ENCODE measurements at places on chromosomes 6 and 20. TPM values are rescaled to one million over a fixed set of nuclear protein-coding genes. Genes with fewer than 3 reads are reported as not detected.

The CRISP3 gene
- not detected for total RNA-seq

The SAMD3 gene
- not detected for total RNA-seq

The SLC22A3 gene
- total RNA-seq: not detected

The HLA-DRB5 gene
- total RNA-seq: not detected

The PRND gene
- not detected for total RNA-seq

The MCHR2 gene
- not detected for total RNA-seq

The XKR7 gene
- total RNA-seq: 6.2 TPM

The PSORS1C1 gene
- 2.9 TPM for total RNA-seq

The DACT2 gene
- total RNA-seq: 3.3 TPM

The PLA2G7 gene
- 0.41 TPM for total RNA-seq

The TNFRSF6B gene
- total RNA-seq: not detected

The ORC3 gene
- 36.9 TPM for total RNA-seq

The SMPDL3A gene
- 1.8 TPM for total RNA-seq

The MUC21 gene
- total RNA-seq: not detected

The LAMA4 gene
- total RNA-seq: 11.9 TPM

The RIOK1 gene
- 30.0 TPM for total RNA-seq

The AMD1 gene
- 81.7 TPM for total RNA-seq

The DNMT3B gene
- 3.5 TPM for total RNA-seq

The HLA-DQA1 gene
- total RNA-seq: 0.39 TPM

The COQ3 gene
- 9.5 TPM for total RNA-seq

The SDC4 gene
- total RNA-seq: 93.3 TPM

The ZFP57 gene
- total RNA-seq: not detected

The LCA5 gene
- total RNA-seq: 7.0 TPM

The OR2B6 gene
- total RNA-seq: 0.26 TPM

The SAMD5 gene
- 0.23 TPM for total RNA-seq

The C6orf15 gene
- total RNA-seq: not detected

The VSTM2L gene
- 16.0 TPM for total RNA-seq

The TMEM170B gene
- 1.3 TPM for total RNA-seq

The GATA5 gene
- 53.2 TPM for total RNA-seq

The MLN gene
- total RNA-seq: not detected

The CFAP61 gene
- 0.28 TPM for total RNA-seq

The MATN4 gene
- total RNA-seq: 0.15 TPM

The CALHM5 gene
- total RNA-seq: not detected

The PTCRA gene
- total RNA-seq: not detected

The CDSN gene
- not detected for total RNA-seq

The AKAP12 gene
- 267 TPM for total RNA-seq

The ADGRG6 gene
- total RNA-seq: 259 TPM

The MYT1 gene
- total RNA-seq: 0.41 TPM

Measured in Panc1 (cell line).